Activated gamma-delta T cell (primary cell): ENCODE measurements at places on chromosomes 11 and 22.

DNA sequence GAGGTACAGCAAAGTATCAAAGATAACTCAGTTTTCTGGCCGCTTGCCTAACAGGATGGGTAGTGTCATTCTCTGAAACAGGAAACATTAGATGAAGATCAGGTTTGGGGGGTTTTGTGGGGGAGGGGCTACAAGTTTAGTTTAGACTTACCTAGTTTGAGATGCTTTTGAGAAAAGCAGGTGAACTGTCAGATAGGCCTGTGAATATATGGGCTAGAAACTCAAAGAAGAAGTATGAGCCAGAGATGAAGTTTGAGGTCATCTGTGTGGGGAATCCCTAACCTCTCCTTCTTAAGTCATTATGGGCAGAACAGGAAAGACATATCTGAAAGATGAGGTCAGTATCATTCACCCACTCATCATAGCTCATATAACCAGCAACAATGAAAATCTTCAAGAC is 11.9 kb downstream of the HOATZ start:
- DNase-seq = no peak

GRCh38 chr22:36727927-36728488 is 24.5 kb upstream of the CACNG2 start:
- DNase-seq = no peak

GRCh38 chr11:134625151-134625550 is 213.1 kb upstream of the B3GAT1 start:
- DNase-seq = no peak

- no peak for DNase-seq
Observed at GRCh38 chr11:9606809-9607510, 33.5 kb downstream of the WEE1 start.
